ENCODE measurements at places on chromosomes 5 and 9. TPM values are rescaled to one million over a fixed set of nuclear protein-coding genes. Genes with fewer than 3 reads are reported as not detected.
A peak's percentile ranks its signal among the peaks of the same experiment; 100 is the strongest.

DNA sequence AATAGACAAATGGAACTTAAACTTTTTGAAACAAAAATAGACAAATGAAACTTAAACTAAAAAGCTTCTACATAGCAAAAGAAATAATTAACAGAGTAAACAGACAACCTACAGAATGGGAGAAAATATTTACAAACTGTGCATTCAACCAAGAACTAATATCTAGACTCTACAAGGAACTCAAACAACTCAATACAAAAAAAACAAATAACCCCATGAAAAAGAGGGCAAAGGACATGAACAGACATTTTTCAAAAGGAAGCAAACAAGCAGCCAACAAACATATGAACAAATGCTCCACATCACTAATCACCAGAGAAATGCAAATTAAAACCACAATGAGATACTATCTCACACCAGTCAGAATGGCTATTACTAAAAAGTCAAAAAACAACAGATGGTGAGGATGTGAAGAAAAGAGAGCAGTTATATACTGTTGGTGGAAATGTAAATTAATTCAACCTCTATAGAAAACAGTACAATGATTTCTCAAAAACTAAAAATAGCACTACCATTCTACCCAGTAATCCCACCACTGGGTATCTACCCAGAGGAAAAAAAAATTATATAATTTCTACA is 170.8 kb upstream of the RGMB start:
- no peak for DNase-seq

GRCh38 chr9:38007016-38007415 is 62.0 kb downstream of the SHB start:
- no peak for DNase-seq

The LRRC19 gene
- not detected for polyA plus RNA-seq

The CAMK2A gene
- polyA plus RNA-seq = 0.09 TPM

GRCh38 chr9:121240472-121241135 is 27.4 kb upstream of the GSN start:
- no peak for DNase-seq

The GPRIN1 gene
- polyA plus RNA-seq = 1.9 TPM

DNA sequence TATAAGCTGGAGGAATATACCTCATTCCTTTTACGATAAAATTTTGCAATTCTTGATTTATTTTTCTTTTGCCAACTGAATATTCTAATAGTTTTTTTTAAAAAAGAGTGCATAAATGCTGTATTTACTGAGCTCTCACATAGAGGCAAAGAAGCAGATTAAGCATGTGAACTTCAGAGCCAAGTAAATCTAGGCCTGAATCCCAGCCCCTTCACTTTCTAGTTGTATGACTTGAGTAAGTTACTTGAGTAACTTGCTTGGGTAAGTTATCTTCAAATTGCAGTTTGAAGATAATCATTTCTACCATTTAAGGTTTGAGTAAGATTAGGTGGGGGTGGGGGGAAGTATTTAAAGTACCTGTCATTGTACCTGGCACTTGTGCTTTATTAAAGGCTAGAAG is 21.8 kb downstream of the LURAP1L start:
- DNase-seq = no peak

The FOXD4L4 gene
- not detected for polyA plus RNA-seq

The ADAMTS6 gene
- 28.0 TPM for polyA plus RNA-seq

The PLAC8L1 gene
- polyA plus RNA-seq = 0.33 TPM

The GGTA1 gene
- not detected for polyA plus RNA-seq

- DNase-seq = no peak
Observed at GRCh38 chr9:135288054-135288453, 191.5 kb upstream of the PPP1R26 start.

GRCh38 chr5:106698169-106698568 is 972.6 kb downstream of the EFNA5 start:
- no peak for DNase-seq

DNA sequence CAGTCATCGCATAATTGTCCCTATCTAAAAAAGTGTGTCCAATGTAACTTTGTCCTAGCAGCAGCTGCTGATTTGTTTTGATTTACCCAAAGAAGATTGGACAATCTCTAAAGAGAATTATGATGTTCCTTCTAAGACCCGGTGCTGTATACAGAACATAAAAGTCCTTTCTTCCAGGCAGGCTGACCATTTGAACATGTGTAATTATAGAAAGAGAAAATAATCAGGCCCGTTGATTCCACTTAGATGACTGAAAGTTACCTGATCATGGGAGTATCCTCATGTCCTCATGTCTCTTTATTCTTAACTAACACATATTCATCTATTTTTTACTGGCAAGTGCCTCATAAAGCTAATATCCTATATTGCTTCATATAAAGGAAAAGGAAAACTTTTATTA is 164.1 kb upstream of the MRPS30 start:
- no peak for DNase-seq

The EDIL3 gene
- 13.8 TPM for polyA plus RNA-seq

DNA sequence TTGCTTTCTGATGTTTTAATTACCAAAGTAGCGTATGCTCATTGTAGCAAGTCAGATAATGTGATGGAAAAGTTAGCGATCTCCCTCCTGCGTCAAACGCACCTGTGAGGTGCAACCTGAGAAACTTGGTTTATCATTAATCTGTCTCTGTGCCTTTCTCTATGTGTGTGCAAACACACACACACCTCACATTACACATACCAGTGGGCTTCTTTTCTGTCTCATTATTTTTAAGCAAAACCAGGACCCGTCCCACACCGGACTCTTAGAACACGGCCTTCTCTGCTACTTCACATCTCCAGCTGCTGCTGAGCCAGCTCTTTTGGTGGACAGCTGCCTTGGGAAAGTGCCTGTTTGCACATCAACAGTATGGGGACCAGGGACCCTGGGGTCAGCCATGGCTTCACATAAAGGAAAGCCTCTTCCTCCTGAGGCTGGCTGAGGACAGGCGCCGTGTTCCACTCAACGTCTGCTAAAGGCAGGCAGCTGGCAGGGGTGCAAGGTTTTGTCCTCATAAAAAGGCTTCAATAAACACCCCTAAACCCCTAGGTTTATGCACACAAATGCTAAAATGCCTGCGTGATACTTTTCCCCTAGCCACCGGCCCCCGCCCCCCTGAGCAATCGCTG is 44.2 kb downstream of the MRPL36 start:
- DNase-seq = no peak

DNA sequence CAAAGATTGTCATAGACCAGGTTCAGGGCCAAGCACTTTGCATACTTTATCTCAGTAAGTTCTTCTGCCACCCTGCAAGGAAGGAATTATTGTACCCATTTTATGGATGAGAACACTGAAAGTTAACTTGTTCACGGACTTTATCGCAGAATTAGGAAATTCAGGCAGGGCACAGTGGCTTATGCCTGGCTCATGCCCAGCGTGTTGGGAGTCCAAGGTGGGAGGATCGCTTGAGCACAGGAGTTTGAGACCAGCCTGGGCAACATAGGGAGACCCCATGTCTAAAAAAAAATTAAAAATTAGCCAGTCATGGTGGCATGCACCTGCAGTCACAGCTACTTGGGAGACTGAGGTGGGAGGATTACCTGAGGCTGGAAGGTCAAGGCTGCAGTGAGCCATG is 72.4 kb downstream of the MFAP3 start:
- no peak for DNase-seq

The HSPB3 gene
- 14.4 TPM for polyA plus RNA-seq

DNA sequence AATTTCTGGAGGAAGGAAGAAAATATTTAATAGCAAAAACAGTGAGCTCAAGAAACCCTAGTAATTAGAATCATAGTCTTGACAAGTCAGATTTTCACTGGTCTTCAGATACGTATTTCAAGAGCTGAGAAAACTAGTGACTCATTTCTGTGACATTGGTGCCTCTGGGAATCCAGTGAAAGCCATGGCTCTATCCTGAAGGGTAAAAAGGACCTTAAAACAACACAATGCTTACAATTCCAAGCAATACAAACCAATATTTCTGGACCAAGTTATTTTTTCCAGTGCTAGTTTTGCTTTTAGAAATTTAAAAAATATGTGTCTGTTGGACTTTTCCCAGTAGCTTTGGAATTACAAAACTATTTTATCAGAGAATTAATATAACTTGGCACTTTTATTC is 140.3 kb downstream of the LPAR1 start:
- no peak for DNase-seq

The ANKRD31 gene
- polyA plus RNA-seq = 0.07 TPM

DNA sequence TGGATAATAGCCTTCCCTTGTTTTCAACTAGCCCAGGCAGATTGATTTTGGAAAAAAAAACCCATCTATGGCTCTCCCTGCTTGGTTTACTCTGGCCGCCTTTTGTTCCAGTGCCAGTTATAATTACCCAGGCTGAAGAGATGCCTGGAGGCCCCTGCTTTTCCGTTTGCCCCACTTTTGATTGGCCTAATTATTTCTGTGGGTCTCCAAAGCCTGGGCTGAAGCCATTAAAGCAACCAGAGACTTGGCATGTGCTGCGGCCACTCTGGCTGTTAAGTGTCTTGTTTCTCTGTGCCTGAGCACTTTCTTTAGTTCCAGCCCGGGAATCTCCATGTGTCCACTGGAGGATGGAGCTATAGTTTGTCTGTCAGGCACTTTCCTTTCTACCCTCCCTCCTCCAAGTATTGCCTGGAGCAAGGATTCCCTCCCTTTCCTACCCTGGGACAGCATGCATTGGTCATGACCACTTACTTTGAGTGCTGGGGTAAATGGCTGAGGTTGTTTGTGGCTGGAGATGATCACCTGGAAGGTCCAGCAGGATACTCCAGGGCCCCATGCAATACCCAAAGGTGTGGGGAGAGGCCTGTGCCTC is 105.1 kb upstream of the CTSL start:
- no peak for DNase-seq

GRCh38 chr5:59037453-59037852 is 454.6 kb downstream of the RAB3C start:
- no peak for DNase-seq

DNA sequence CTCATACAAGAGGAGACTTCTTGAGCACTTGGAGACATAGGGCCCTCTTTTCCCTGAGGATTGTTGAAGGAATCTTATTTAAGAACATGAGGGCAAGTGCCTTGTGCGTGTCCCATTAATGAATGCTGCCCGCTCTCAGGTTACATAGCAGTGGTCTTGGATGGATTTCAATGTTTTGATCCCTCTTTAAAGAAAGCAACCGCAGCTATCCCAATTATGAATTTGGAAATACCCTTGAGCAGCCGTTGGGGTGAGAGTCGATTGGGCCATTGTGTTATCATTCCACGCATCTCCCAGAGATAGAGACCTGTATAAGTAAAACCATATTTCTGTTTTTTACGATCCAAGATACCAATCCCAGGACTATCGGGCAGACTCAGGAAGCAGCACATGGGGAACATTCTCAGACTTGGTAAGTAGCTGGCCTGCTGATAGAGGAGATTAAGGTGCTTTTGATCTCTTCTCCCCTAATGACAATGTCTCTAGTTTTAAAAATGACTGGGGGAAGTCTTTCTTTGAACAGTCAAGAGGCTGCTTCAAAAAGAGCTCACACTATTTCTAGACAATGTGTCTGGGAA is 145.3 kb downstream of the MACROH2A1 start:
- no peak for DNase-seq

DNA sequence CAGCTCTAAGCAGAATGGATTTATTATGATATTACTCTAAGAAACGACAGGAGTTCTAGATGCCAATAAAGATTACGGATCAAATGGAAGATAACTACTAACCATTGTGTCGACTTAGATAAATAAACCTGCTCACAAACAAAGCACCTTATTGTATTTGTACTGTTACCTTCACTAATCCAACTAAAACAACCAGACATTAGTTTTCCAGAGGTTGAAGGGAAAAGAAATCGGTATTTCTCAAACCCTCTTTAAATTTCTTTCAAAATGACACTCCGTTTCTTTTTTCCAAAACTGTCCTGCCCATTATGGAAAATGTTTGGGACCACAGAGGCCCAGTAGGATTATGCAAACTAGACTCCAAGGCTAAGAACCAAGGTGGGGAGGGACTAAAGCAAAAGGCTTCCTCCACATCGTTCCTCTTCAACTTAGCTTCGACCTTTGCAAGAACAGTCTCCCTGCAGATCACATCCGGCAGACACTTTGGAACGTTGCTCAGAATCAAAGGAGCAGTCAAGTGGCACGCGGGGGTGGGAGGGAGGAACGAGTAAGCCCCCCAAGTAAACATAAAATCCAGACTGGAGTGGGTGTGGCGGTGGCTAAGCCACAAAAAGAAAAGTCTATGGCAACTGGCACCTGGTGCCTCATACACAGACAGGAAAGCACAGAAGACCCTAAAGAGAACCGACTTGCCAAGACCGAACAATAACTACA is 2.7 kb downstream of the MLLT3 start:
- DNase-seq = no peak

DNA sequence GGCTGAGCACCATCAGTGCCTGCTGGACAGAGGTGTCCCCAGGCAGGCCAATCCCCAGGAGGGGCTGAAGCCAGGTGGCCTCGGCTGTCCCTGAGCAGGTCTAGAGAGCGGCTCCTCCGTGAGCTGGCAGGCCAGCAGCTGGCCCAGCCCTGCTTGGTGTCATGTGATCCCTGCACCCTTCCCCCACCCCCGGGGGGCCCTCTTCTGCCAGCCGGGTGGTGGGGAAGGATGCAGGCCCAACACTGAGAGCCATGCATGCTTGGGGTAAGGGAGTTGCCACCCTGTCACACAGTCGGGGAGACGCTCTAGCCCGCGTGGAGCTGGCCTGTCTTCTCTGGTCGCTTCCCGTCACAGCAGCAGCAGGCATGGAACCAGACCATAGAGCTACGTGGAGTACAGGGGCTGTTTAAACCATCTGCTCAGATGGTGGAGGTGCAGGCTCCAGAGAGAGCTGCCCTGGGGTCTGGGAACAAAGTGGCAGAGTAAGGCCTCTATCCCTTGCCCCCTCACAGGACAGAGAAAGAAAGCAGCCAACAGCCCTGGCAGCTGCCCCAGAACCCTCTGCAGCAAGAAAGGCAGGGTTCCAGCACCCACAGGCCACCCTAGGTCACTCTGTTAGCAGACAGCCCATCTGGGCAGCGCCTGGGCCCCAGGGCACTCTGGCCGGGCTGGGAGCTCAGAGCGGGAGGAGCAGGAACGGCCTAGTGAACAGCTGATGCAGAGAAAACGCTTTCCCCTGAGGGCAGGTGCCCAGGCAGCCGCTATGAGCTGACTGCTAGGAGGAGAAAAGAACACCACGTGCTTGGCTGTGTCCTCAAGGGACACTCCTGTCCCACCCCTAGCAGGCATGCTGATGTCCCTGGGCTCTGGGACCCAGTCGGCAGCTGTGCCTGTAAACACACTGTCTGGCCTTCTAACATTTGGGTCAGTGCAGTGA is 6.8 kb downstream of the RALGDS start:
- DNase-seq = no peak

GRCh38 chr5:177456976-177457851 is 10.6 kb downstream of the PRR7 start:
- peak; percentile 87 for DNase-seq

- no peak for DNase-seq
Observed at GRCh38 chr5:72645064-72645846, 138.0 kb upstream of the ZNF366 start.

The RAB3C gene
- not detected for polyA plus RNA-seq

Measured in BJ (cell line).